Stimulated activated CD4-positive, alpha-beta T cell treated with anti-CD3 and anti-CD28 coated beads, Interleukin-1b, Interleukin-23, amount 100 ng/mL, for 24 hours (primary cell): ENCODE measurements at places on chromosomes 1 and 21.
A peak's percentile ranks its signal among the peaks of the same experiment; 100 is the strongest.

DNA sequence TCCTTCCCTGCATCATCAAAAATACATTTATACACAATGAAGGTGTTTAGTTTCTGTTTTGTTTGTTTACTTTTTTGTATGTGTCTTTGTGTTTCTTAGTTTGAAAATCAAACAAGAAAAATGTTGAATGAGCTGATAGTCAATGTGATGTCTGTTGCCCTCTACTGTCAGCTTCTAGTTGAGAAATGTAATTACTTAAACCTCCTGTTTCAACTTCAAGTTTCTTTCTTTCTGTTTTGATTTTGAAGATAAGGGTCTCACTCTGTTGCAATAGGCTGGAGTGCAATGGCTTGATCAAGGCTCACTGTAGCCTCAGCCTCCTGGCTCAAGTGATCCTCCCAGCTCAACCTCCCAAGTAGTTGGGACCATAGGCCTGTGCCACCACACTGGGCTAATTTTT lies 37.5 kb downstream of the SPTA1 start:
- DNase-seq = no peak

DNA sequence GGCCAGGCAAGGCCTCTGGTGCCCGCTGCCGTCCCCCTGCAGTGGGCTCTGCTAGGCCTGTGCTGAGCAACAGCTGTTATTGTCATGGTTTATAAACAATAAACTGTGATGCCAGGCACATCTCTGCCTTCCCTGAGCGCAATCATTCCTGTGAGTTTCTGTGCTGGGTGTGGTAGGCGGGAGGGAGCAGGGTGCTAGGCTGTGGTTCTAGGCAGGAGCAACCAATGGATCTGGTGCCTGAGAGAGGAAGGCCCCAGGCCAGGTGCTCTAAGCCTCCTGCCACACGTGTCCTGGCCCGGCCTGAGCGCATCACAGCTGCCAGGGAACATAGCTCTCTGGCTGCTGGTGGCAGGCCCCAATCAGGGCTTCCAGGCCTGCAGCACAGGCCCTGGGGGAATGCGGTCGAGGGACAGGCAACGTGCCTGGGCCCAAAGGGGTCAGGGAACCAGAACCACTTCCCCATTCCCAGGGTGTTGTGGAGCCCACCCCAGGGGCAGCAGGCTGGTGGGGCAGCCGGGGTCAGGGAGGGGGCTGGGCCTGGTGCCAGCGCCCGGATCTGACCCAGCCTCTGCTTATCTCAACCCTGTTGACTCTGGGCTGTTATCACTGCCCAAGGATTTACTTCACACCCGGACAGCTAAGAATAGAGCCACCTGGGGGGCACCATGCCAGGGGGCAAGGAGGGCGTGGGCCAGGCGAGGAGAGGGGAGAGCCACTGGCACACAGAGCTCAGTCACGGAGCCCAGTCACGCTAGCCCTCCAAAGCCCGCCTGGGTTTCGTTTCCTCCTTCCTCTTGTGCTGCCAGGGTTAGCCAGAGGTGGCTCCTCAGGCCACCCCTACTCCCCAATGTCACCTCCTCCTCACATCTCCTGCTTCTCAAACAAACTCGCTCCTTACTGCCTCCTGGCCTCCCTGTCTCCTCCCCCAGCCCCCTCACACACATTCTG lies 11.5 kb downstream of the TRIM46 start:
- DNase-seq = no peak

DNA sequence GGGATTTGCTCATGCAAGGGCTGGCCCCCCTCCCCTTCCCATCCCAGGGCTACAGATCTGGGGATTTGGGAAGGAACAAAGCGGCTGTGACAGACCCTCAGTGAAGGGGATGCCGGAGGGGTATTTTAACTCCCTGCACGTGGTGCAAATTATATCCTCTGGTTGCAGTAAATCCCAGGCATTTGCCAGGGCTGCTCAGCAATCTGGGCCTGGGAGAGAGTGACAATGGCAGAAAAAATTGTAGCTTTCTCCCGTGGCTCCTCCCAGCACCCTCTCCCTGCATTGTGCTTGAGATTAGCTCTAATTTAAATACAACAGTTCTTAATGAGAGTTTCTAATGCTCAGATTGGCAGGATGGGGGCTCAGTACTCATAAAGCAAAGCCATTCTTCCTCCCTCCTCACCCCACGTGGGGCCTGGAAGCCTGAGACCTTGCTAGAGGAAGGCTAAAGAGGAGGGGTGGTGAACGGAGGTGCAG lies 129.9 kb upstream of the CD34 start:
- no peak for DNase-seq

DNA sequence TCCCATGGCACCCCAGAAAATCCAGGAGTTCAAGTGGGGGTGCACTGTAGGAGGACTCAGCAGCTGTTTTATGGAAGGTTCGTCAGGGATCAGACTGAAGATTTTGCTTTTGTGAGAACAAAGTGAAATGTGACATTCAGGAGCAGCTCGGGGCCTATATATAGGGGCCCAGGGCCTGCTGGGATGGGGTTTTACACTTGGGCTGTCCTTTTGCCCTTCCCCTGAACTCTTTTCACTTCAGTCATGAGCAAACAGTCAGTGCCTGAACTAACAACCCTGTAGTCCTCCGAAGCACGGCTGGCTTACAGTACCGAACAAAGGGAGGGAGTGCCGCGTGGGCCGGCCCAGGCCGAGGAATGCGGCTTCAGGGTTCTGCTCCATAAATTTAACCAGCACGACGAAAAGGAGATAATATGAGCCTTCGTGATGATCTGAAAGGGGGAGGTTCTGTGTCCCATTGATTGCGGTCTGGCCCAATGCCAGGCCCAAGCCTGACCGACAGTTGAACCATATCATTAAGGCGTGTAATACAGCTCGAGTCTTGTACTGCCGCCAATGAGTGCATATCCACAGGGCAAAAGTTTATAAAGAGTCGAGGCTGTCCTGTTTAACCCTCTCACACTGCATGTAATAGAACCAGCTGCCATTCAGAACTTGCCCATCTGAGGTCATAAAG lies 139.9 kb downstream of the DHRS3 start:
- DNase-seq = no peak

DNA sequence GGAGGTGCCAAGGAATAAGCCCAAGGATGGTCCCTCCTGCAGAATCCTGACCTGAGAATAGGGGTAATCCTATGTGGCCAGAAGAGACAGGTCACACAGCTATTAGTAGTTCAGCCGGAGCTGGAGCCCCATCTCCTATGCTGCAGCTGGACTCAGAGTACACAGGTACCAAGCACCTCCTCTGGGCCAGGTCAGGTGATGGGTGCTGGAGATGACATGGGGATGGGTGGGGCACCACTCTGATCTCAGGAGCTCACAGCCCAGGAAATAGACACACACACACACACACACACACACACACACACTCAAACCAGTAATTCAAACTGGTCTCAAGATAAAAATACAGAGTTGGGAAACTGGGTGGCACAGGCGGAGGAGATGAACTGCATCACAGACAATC lies 54.2 kb upstream of the SSBP3 start:
- no peak for DNase-seq

DNA sequence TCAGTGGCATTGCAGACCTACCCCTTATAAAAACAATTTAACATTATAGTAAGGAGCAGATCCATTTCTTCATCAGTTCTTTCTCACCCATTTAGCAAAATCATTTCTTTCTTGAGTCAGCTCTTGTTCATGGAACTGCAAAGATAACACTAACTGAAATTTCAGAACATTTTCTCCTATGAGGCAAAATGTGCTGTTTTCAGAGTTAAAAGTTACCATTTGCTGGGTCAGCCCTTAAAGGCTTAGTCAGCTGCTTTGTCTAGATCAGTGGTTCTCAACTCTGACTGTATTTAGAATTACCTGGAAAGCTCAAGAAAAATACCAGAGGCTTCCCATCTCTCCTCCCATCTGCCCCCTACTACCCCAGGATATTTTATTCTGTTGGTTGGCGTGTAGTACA lies 12.2 kb downstream of the METTL13 start:
- DNase-seq = no peak

GRCh38 chr21:33505833-33506232 lies 14.3 kb upstream of the DNAJC28 start:
- DNase-seq = no peak

- no peak for DNase-seq
These were observed 2.0 kb downstream of the RPRD2 start for GRCh38 chr1:150365941-150366340.

- DNase-seq = no peak
These were observed 828 bp downstream of the PNRC2 start for GRCh38 chr1:23960291-23961020.

- no peak for DNase-seq
These were observed 25.4 kb downstream of the GNAI3 start for GRCh38 chr1:109573785-109574184.

- no peak for DNase-seq
These were observed 83.1 kb downstream of the LRRC7 start for GRCh38 chr1:69650779-69651178.

DNA sequence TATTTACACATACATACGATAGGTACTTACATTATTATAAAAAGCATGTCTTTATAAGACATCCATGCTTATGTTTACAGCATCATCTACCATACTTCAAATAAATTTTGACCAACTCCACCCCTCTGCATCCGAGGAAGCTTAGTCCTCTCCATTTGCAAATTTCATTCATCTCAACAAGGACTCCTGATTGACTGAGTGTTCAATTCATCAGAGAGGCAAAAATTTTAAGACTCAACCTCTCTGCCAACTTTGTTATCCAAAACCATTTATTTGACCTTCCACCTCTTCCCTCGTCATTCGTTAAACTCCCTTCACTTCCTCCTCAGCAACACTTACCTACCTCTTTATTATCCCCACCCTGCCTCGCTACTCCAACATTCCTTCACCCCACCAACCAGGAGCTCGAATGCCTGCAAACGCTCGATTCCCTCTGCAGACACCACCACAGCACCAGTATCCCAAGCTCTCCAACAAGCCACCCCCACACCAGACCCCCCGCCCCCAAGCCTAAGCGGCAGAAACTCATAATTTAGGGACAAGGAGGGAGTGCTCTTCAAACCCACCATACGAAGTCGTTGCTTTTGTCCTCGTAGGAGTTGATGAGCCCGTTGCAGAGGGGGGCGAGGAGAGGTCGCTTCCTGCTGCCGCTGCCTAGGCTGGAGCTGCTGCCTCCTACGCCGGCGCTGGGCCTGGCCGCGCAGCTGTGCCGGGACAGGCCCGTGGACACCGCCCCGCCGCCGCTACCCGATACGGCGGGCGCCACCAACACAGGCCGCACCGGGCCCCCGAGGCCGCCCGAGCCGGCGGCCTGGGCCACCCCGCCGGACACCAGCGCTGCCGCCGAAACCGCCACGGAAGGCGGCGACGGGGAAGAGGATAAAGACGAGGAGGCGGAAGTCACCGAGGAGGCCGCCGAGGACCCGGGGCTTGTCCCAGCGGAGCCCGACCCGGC lies 803 bp downstream of the COP1 start:
- peak; percentile 6 for DNase-seq
